ENCODE measurements at places on chromosomes 16 and 17.

- no peak for ATAC-seq
Observed at GRCh38 chr17:4827399-4827798, 5.7 kb upstream of the MINK1 start.

GRCh38 chr17:74287031-74287602, 13.1 kb downstream of the DNAI2 start:
- no peak for ATAC-seq

GRCh38 chr17:48051706-48052486, 3.7 kb downstream of the NFE2L1 start:
- ATAC-seq, result no peak

DNA sequence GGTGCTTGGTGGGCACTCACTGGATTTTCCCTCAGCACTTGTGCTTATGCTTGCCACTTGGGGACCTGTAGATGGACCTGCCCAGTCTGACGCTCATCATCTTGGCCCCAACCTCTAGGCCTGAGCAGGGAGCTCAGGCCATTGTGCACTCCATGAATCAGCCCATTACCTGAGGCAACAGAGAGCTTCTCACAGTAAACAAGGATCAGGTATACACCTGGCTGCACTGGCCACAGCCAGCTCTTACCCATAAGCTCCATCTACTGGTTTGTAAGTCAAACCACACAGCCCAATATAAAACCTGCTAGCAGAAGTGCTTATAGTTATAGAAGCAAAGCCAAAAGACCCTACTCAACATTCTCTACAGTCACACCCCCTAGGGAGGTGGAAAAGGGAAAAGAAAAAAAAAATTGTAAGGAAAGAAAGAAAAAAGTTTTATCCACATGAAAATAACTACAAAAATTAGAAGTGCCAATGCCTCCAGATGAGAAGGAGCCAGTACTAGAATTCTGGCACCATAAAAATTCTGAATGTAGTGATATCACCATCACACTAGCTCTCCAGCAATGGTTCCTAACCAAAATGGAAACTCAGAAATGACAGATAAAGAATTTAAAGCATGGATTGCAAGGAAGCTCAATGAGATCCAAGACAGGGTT, 87.8 kb upstream of the CDH5 start:
- no peak for ATAC-seq

DNA sequence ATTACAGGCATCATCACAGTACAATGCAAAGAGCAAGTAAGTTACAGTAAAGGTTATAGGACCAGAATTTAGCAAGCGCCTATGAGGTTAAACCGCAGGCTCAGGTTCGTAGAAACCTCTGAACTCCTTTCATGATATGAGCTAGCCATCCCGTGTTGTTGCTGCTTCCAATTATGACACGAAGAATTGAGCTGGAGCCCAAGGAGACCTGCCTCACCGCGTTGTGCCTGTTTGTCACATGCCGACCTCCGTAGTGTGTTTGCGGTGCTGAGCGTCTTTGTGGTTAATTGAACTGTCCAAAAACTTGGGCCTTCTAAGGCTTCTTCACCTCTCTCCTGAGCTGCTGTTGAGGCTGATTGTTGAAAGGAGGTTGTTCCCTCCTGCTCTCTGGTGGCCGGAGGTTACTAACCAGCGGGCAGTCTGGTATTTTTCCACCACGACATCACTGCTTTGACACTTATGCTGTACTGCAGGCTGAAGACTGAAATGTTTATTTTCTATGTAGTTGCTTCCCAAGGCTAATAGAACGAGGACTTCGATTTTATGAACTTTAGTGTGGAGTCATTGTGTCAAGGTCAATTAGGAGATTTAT, 67.5 kb downstream of the SEC14L1 start:
- peak; percentile 86 for ATAC-seq

- no peak for ATAC-seq
Observed at GRCh38 chr16:57998992-57999365, 1.5 kb downstream of the ZNF319 start.

- no peak for ATAC-seq
Observed at GRCh38 chr16:8717892-8718415, 43.5 kb downstream of the ABAT start.

DNA sequence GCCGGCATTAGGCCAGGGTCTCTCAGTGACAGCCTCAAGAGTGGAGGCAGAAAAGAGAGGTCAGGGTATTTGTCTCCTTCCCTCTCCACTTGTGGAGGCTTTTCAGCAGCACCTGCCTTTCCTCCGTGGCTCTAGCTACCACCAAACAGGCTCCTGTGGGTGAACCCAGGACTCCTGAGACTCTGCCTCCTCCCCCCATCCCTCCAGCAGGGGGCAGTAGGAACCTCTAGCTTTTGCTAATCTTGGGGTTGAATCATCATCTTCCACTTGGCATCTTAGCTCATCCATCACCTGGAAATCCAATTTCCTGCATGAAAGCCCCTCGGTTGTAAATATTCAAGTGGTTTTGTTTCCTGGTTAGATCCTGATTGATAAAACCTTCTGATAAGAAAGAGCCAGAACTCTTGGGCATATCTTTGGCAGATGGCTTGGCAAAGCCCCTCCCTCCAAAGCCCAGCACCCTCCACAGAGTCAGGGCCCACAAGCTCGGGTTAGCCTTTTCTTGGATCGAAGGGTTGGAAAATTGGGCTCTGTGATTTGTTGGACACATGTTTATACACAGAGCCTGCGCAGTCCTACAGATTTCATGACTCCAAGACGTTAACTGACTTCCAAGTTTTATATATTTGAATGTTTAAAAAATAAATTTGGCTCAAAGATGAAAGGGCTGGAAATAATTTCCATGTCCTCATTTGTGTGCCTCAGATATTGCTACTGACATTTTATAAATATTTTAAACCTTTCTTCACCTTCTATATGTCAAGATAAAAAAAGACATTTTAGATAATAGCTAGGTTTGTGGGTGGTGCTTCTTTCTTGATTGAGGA, 322.1 kb downstream of the MAP2K4 start:
- no peak for ATAC-seq
